ENCODE measurements at places on chromosomes 13 and 19. TPM values are rescaled to one million over a fixed set of nuclear protein-coding genes. Genes with fewer than 3 reads are reported as not detected.

DNA sequence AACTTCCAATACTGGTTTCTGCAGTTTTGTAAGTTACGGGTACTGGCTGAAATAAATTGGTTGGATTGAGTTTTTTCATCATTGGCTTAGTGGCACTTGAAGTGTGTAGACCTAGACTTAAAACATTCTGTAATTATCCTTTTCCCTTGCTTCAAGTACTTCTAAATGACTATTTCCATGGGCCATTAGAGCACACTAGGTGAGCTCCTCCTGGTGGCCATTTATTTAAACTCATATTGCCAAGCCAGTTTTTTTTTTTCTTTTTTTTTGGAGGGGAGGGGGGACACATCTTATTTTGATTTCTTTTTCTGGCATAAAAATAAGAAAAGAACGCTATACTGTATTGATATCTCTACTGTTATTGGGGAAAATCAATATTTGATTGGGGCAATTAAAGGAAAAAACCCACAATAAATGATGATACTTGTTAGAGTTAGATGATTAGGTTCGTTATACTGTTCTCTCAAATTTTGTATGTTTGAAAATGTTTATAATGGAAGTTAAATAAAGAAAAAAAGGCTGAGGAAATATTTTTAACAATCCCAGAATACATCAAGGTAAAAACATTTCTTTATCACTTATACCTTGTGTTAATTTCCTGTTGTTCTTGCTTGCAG, 82.9 kb downstream of the PDS5B start:
- peak; percentile 53 for DNase-seq

- no peak for DNase-seq
Measured at GRCh38 chr19:39936020-39936419, 1.6 kb upstream of the FCGBP start.

DNA sequence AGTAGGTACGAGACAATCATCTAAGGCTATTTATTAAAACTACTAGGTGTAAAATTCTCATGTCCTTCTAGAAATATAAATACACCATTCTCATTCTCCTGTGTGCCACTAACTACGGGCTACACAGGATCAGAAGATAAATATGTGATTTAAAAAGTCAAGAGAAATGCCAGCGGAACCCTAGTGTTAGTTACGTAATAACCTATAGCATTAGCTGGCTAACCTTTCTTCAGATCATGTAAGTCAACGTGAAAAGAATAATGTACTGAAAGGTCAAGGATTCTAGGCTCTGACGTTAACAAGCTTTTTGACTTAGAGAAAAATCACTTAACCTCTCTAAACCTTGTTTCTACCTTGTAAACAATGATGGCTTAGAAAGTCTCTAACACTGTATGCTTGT, 121.8 kb downstream of the RGCC start:
- no peak for DNase-seq

GRCh38 chr13:46475541-46475991, 77.4 kb upstream of the LRCH1 start:
- DNase-seq: no peak

- peak; percentile 99 for DNase-seq
Measured at GRCh38 chr19:18514800-18515682, 6.8 kb downstream of the ELL start.

- no peak for DNase-seq
Measured at GRCh38 chr13:114200399-114200911, 21.4 kb downstream of the CFAP97D2 start.

DNA sequence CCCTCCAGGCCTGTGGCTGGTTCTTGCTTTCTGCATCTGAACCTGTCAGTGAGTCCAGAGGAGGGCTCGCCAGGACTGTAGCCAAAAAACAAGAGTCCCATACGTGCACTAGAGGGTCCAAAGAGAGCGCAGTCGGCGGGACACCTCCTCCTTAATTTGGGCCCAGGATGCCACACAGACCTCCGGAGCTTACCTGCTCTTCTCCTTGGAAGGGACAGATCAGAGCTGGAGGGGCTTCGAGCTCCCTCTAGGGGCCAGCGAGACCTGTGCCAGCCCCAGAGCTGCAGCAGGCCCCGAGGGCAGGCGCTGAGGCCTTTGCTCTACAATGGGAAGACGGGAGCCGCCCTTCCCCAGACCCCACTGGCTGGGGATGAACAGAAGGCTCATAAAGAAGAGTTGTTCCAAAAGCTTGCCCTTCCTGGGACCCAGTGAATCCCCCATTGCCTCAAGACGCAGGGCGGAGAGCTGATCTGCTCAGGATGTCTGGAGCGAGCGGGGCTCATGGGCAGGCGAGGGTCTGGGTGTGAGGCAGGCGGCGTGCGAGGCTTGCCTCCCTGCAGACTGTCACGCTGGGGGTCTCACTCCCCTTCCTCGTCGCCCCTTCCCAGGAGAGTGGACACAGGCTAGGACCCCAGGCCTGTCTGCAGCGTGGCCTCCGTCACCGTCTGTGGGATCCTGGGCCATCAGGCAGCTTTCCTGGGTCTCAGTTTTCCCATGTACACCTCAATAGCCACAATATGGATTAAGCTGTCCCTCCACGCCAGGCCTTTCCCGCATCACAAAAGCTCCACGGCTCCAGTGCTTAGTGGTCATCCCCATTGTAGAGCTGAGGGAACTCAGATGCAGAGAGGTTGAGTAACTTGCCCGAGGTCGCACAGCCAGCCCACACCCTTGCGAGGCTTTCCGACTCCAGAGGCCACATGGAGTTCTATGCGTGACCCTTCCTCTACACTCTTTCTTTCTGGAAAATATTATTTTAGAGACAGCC, 46.9 kb upstream of the VSTM2B start:
- peak; percentile 13 for DNase-seq

GRCh38 chr13:73216381-73216831, 157.6 kb downstream of the KLF5 start:
- DNase-seq: no peak

DNA sequence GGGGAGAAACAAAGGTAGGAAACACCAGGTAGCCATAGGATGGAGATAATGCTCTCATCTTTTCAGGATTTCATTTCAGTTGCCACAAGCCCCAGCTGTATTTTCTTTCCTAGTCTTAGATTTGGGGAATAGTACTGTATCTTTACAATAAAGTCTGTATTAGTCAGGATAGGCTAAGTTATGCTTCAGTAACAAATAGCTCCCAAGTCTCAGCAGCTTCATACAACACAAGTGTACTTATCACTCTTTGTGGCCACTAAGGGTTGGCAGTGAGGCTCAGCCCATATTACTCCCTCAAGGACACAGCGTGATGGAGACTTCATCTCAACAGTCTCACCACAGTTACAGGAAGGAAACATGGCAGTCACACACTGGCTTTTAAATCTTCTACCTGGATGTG, 61.4 kb downstream of the STARD13 start:
- DNase-seq: no peak

Gene ZNF154
- polyA plus RNA-seq: not detected

Gene FAM124A
- not detected for polyA plus RNA-seq

Gene CCDC169
- polyA plus RNA-seq: 0.25 TPM

Gene VN1R4
- polyA plus RNA-seq: not detected

Gene SELENOV
- polyA plus RNA-seq: not detected

Gene ZNF729
- polyA plus RNA-seq: not detected
